ENCODE measurements at places on chromosomes 3 and 15. TPM values are rescaled to one million over a fixed set of nuclear protein-coding genes. Genes with fewer than 3 reads are reported as not detected.

The MAP2K5 gene
- total RNA-seq, result 10.7 TPM

The CCNB2 gene
- 114 TPM for total RNA-seq

The CD86 gene
- total RNA-seq, result not detected

The AQP9 gene
- not detected for total RNA-seq

The ALCAM gene
- total RNA-seq, result 56.9 TPM

The LIPC gene
- total RNA-seq, result not detected

The MESP2 gene
- total RNA-seq, result 0.51 TPM

The PDE8A gene
- 31.0 TPM for total RNA-seq

The CKMT1B gene
- 7.6 TPM for total RNA-seq

The PAQR9 gene
- total RNA-seq, result 3.0 TPM

The SLC6A1 gene
- total RNA-seq, result not detected

The GRAMD2A gene
- total RNA-seq, result not detected

The PPM1M gene
- total RNA-seq, result 5.2 TPM

The TEX9 gene
- 6.1 TPM for total RNA-seq

The IQCF5 gene
- total RNA-seq, result not detected

The PROS1 gene
- 7.6 TPM for total RNA-seq

The IL5RA gene
- total RNA-seq, result not detected

The SLC12A1 gene
- not detected for total RNA-seq

The RHCG gene
- 35.8 TPM for total RNA-seq

The HACD2 gene
- 38.1 TPM for total RNA-seq

The SLC24A5 gene
- not detected for total RNA-seq

The C2CD4A gene
- not detected for total RNA-seq

The POPDC2 gene
- total RNA-seq, result 0.18 TPM

The ARNT2 gene
- total RNA-seq, result 16.7 TPM

The PPP1R14D gene
- 0.32 TPM for total RNA-seq

The ATP13A4 gene
- total RNA-seq, result not detected

The CAND2 gene
- total RNA-seq, result 0.31 TPM

The TM4SF4 gene
- total RNA-seq, result 30.7 TPM

The CELSR3 gene
- total RNA-seq, result 5.4 TPM

The C3orf49 gene
- total RNA-seq, result not detected

The RTP1 gene
- not detected for total RNA-seq

The SKOR1 gene
- 0.03 TPM for total RNA-seq

The SEMA6D gene
- not detected for total RNA-seq

The OR5K3 gene
- not detected for total RNA-seq

The KBTBD8 gene
- total RNA-seq, result 0.45 TPM
